ENCODE measurements at places on chromosomes 7 and 10.

DNA sequence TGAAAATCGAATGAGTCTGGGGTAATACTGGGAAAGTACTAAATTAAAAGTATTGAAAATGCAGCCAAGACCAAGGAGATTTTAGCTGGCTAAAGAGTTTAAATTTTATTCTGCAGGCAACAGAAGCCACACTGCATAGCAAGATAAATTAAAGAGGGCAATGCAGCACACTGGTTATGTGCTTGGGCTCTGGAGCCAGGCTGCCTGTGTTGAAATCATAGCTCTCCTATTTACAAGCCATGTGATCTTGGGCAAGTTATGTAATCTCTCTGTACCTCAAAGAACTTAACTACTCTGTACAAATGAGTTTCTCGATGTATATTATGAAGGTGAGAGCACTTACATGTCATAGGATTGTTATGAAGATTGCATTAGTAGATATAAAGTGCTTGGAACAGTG, 9.9 kb downstream of the SLC25A13 start:
- no peak for DNase-seq

DNA sequence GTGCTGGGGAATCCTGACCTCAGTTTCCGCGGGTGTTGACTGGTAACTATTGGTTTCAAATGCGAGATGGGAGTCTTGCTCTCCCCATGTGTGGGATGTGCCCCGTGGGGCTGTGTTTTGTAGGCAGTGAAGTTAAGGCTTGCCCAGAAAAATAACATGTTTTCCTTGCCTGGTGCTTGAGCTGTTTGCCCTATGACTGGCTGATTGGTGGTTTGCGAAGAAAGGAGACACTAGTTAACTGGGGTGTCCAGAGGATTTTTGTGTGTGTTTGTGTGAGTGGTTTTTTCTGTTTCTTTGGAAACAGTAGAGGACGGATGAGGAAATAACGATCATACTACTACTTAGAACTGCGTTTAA, 61.9 kb downstream of the CREB5 start:
- no peak for DNase-seq

DNA sequence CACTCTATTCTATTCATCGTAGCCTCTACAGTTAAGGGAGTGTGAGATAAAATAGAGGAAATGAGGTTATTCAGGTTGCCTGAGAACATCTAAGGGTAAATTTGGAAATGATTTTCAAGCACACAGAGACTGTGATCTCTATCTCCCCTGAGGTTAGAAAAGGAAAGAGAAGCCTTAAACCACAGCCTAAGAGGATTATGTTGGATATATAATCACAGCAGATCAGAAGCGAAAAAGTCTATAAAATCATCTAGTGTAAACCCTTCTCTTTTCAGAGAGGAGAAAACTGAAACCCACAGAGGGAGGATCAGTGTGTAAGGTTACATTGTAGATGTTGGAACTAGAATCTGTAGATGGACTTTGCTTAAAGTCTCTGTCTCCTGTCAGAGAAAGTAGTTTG, 90.6 kb upstream of the SEMA3E start:
- no peak for DNase-seq

DNA sequence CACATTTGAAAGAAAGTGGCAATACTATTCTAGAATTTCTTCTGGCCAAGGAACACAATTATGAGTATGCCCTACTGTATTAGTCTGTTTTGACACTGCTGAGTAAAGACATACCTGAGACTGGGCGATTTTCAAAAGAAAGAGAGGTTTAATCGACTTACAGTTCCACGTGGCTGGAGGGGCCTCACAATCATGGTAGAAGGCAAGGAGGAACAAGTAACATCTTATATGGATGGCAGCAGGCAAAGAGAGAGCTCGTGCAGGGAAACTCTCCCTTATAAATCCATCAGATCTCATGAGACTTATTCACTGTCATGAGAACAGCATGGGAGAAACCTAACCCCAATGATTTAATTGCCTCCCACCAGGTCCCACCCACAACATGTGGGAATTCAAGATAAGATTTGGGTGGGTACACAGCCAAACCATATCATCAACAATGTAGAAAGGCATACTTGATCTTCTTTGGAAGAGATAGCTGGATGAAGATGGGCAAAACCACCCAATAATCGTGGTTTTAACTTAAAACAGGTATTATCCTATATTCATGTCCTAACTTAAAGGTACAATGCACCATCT, 113.9 kb downstream of the ETV1 start:
- DNase-seq, result no peak

- DNase-seq, result no peak
Measured at GRCh38 chr10:104309980-104310978, 28.0 kb downstream of the ITPRIP start.

- no peak for DNase-seq
Measured at GRCh38 chr10:118332236-118332635, 9.9 kb downstream of the FAM204A start.

- no peak for DNase-seq
Measured at GRCh38 chr7:44976746-44977196, 2.0 kb downstream of the MYO1G start.

DNA sequence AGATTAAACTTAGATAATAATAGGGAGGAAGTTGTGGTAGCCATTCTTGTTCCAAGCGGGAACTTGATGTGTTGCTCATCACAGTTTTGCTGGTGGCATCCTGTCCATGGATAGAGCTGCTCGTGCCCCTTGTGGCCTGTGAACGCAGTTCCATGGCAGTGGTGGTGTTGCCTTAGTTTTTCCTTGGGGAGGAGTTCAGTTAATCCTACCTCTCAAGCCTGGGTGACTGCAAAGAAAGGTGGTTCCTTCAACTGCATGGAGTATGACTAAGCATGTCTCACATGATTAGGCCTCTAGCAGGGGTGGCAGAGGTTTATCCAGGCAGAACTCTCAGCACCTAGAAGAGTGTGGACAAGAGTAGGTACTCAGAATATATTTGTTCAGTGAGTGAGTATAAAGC, 99.7 kb downstream of the MAPK8 start:
- DNase-seq, result no peak

GRCh38 chr10:72016608-72017300, 52.6 kb downstream of the CHST3 start:
- DNase-seq, result no peak

- DNase-seq, result no peak
Measured at GRCh38 chr7:37831244-37831643, 17.2 kb upstream of the NME8 start.

GRCh38 chr7:24472093-24472492, 101.2 kb upstream of the PALS2 start:
- no peak for DNase-seq

GRCh38 chr7:108073305-108074070, 56.7 kb downstream of the LAMB4 start:
- no peak for DNase-seq

DNA sequence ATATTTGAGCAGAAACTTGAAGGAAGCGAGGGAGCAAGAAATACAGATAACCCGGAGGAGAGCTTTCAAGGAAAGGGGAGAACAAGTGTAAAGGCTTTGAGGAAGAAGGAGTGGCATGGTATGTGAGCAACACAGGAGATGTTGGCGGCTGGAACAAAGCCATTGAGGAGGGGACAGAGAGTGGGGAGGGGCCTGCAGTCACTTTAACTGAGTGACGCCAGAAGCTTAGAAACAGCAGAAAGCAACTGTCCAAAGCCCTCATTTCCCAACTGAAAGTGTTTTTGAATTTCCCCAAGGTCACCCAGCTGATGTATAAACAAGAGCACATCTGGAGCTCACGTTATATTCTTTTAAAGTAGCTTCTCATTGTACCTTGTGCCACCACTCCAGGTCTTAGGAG, 19.1 kb downstream of the AUTS2 start:
- no peak for DNase-seq

DNA sequence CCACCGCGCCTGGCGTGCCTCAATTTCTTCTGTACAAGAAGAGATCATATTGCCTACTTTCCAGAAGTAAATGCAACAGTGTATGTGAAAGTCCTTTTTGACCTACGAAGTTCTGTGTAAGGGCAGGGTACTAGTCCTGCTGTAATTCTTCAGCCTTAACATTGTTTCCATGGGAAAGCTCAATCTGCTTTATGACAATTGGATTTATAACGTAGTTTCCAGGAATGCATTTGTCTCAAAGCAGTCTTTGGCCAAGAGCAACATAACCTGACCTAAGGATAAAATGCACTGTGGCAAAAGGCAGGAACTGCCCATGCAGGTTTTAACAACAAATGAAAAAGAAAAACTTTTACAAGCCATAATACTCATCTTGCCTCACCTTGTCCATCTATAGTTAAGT, 108.1 kb upstream of the PODXL start:
- DNase-seq, result no peak

DNA sequence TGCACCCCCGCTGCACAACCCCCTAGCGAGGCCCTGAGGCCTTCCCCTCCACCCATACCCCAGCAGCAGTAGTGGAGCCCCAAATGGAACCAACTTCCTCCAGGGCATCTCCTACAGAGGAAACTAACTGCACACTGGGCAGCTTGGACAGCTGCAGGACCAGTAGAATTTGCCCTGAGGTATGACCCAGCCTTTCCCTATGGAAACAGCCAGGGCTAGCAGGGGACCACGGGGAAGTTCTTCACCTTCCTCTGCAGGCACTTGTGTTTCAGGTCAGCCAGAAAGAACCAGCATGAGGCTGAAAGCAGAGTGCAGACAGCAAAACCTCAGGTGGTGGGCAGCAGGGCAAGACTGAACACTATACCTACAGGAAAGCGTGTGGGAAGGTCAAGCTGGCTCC, 5.7 kb upstream of the EEPD1 start:
- no peak for DNase-seq

DNA sequence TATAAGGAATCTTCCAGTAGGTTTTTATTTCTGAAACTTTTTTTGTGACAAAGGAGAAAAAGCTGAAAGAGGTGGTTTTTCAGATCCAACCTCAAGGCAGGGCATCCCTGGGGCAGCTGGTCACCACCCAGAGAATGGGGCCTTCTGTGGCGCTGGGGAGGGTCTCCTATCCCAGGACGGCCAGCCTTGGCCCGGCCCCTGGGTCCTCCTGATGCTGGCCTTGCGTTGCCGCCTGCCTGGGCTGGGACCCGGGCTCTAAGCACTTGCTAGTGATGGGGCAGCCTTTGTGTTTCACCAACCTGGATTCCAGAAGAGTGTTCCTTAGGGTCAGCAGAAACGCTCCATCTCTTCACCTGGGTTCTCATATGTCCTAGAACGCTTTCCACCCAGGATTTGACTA, 16.3 kb downstream of the SHH start:
- no peak for DNase-seq

DNA sequence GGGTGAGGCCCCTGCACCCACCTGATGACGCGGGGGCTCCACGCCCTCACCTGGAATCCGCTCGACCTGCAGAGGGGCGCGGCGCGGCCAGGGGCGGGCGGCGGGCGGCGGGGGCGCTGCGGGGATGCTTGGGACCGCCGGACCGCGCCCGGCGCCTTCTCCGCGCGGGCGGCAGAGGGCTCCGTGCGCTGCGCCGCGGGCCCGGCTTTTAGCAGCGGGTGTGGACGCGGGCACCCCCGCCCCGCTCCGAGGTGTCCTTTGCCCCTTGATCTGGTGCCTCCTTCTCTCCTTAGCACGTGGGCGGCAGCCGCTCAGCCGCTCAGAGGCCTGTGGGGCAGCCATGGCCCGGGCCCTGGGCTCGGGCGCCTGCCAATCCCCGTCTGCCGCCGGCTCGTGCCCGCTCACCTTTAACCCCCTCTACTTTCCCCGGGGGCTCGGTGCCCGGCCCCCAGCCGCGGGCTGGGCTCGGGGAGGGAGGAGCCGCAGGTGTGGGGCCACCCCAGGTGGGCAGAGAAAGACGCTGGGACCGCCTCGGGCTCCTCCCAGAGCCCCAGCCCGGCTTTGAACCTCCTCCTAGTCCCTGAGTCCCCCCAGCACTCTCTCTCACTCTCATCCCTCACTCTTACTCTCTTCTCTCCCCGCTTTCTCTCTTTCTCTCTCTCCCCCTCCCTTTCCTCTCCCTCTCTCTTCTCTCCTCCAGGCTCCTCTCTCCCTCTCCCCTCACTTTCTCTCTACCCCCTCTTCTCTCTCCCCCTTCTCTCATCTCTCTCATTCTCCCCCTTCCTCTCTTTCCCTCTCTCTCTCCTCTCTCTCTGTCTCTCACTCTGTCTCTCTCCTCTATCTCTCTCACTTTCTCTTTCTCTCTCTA, 19.7 kb upstream of the VPS37D start:
- DNase-seq, result no peak

- DNase-seq, result no peak
Measured at GRCh38 chr7:48140001-48140681, 31.1 kb upstream of the ABCA13 start.
